ENCODE measurements at places on chromosomes 12 and 14.

DNA sequence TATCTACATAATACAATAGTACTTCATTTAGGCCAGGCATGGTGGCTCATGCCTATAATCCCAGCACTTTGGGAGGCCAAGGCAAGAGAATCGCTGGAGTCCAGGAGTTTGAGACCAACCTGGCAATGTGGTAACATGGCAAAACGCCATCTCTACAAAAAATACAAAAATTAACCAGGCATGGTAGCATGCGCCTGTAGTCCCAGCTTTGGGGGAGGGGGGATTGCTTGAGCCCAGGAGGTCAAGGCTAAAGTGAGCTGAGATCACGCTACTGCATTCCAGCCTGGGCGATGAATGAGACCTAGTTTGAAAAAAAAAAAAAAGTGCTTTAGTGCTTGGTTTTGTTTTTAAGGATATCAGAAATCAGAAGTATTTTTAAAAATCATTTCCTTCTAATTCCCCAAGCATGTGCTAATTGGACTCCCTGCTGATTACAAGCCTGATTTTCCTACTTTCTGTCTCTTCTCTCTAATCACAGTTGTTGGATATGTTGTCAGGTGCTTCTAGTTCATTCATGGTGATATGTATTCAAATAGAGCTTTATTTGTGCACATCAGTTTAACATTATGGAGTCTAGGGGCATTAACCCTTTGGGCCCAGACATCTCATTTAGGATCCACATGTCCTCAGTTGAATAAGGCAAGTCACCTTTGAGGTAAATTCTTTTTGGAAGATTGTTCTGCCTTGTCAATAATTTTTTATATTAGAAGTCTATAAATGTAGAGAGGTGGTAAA is 7.0 kb upstream of the KRAS start:
- DNase-seq = no peak

DNA sequence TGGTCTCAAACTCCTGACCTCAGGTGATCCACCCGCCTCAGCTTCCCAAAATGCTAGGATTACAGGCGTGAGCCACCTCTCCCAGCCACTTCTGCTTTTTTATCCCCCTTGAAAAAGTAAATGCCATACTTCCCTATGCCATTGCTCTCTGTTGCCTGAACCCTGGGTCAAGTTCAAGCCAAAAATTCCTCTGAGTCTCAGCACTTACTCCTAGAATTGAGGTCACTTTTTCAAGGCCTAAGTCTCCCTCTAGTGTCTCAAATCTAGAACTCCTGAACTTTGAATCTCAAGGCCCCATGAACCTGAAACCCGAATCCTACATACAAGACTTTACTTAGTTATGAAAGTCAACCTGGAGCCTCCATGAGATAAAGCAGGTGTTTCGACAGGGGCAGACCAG is 1.4 kb upstream of the APOBEC1 start:
- no peak for DNase-seq

DNA sequence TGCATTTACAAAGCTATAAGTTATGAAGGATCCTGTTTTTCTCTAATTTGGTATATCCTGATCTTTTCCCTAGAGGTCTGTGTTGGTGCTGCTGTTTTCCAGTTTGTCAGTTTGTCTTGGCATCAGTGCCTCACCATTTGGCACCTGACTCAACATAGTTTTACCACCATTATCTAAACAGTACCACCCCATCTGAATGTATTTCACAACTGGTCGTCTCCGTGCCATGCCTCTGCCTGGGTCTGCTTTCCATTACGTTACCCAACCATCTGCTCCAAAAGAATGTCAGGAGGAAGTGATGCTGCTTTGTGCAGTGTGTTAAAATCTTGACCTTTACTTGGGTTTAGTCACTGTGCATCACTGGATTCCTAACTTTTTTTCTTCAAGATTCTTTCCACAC is 129.3 kb upstream of the RASSF8 start:
- no peak for DNase-seq

DNA sequence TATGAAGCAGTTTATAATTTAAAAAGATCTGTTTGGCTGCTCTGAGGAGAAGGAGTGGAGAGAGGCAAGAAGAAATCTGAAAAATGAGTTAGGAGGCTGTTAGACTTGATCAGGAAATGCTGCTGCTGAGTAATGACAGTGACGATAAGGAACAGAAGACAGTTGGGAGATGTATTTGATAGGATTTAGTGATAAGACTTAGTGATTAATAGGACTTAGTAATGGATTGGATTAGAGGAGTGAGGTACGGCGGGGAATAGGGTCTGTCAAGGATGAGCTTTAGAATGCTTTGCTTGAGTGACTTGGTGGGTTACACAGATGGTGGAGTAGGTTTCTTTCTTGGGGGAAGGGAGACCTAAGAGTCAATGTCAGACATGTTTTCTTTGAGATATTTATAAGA is 31.7 kb downstream of the UNC79 start:
- no peak for DNase-seq

- peak; percentile 74 for DNase-seq
Measured at GRCh38 chr14:106372870-106373652, 846.7 kb downstream of the TMEM121 start.

DNA sequence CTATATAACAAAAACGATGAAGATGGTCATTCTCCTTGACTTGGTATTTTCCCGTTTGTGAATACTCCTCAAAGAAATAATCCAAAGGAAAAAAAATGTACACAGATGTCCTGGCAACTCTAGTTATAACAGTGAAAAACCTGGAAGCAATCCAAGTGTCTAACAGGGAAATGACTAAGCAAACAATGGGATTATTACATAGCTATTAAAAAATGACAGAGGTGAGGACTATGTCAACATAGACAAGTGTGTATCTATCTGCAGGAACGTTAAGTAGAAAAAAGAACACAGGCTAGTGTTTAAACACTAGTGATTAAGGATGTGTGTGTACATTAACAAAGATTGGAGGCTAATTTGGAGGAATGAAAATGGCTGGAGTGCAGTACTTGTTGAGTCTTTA is 5.9 kb upstream of the APOLD1 start:
- DNase-seq = no peak

GRCh38 chr12:83150465-83151189 is 463.9 kb downstream of the TMTC2 start:
- DNase-seq = no peak

GRCh38 chr12:17278946-17279345 is 673.0 kb upstream of the LMO3 start:
- no peak for DNase-seq

DNA sequence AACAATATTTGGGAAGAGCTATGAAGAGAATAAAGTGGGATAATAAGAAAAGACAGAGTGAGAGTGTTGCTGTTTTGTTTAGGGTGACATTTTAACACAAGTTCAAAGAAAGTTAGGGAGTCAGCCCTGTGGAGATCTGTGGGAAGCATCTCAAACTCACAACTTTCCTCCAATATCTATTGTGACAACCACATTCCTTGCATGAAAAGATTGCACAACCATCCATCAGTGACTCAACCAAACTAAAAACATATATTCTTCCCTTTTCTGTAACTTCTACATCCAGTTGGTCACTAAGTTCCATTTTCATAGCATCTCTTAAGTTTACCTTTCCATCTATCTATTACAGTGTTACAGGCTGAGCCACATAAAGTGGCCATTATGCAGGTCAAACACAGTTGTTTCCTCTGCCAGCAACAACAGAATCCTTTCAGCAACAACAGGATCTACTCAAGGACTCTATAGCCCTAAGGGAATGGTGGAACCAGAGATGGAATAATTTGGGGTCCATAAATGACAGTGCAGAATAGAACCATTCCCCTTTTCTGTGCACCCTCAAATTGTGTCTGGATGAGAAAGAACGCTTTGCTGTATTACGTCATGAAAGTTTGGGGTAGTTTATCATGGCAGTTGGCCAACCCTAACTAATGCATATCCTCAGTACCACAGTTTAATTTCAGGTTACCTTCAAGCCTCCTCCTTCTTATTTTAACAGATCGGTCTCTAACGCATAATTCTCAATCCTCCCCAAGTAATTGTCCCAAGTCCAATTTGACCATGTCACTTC is 118.8 kb downstream of the ST8SIA1 start:
- DNase-seq = no peak
